Astrocyte (in vitro differentiated cells and primary cell): ENCODE measurements at places on chromosomes 7 and 10.
A peak's percentile ranks its signal among the peaks of the same experiment; 100 is the strongest.

DNA sequence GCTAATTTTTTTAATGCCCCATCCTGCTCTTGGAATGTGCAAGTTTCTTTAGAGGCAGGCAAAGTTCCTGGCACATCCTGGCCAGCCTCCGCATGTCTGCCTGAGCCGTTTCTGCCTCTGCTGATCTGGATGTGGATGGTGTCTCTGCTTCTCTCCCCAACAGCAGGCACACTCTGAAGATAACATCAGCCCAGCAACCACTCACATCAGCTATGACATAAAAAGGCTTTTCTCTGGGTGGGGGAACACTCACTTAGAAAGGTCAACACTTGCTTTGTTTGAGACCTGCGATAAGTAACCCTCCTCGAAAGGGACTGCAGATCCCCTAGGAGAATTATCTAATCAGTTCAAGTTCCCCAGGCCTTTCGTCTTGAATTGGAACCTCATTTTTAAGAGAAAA is 142.9 kb downstream of the FGFR2 start:
- DNase-seq = no peak

- DNase-seq = no peak
These were observed 8.9 kb downstream of the PRR15 start for GRCh38 chr7:29572558-29572957.

GRCh38 chr7:104123786-104124185 is 84.0 kb downstream of the ORC5 start:
- peak; percentile 41 for DNase-seq

GRCh38 chr7:36650766-36651312 is 73.5 kb downstream of the AOAH start:
- no peak for DNase-seq

GRCh38 chr7:46290374-46291049 is 369.4 kb upstream of the IGFBP3 start:
- DNase-seq = no peak

- DNase-seq = no peak
These were observed 24.6 kb upstream of the HUS1 start for GRCh38 chr7:48004032-48004431.

DNA sequence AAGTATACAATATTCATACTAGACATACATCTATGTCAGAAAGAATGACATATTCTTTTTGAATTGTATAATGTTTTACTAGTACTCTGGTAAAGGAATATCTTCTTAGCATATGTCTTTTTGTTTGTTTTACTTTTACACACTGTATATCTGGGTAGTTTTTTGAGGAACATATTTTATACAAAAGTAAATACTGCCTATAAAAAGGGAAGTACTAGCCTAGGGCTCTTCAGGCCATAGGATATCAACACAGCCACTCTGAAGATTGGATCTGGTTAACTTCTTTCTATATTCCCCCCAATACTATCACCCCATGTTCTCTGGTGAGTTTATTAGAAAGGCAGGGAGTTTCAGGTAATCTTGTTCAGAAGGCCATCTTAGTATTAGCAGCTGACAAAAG is 134.6 kb downstream of the ZNF438 start:
- no peak for DNase-seq

DNA sequence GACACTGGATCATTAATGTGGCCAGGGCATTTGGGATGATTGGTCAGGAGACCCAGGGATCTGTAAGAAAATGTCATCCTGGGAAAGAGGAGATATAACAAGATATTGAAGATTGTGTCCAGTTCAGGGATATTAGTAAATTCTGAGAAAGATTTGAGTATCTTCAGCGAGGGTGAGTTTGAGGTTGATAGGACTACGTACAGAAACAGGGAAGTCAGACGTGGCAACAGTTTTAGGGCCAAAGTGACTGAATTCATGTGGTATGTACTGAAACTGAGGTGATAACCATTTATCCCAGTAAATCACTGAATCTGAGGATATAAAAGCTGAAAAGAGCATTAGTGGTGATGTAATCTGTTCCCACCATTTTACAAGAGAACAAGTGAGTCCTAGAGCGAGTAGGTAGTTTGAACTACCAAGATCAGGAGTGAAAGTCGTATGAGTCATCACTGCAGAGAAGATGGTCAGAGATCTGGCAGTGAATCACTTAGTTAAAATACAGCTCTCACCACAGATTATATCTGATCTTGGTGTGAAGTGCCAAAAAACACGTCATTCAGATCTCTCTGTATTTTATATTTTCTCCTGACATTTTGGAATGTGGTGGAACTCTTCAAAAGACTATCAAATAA is 220.5 kb downstream of the CDK14 start:
- DNase-seq = peak; percentile 100

GRCh38 chr10:124016804-124017375 is 76.5 kb downstream of the CHST15 start:
- no peak for DNase-seq
